Fibroblast of mammary gland (primary cell): ENCODE measurements at places on chromosomes 1 and 21.

GRCh38 chr21:34836103-34836932 lies 167.5 kb downstream of the CLIC6 start:
- DNase-seq = peak; percentile 100

DNA sequence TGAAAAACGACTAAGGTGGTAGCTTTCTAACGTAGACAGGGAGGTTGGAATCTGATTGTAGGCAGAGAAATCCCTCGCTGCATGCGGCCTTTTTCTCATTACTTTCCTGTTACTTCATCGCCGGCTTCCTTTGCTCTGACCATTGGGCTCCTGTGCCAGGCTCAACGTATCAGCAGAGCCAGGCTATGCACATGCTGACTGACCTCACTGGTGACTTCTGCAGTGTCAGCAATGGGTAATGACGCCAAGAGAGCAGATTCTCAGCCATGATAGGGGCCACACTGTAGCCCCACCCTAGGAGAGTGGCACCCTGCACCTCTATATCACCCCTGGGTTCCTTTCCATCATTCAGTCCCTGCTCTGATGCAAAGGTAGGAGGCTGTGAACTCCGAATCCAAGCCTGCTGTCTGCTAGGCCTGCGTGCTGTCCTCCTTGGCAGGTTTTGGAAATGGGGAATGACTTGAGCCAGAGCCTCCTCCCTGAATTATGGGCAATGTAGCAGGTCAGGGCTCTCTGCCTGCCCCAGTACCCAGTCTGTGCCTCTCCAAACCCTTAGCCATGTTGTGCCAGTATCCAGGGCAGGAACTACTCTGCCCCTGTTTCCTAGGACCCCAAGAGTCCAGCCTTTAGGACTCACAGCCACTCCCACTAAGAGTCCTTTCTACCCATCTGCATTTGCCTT lies 11.4 kb downstream of the PPFIA4 start:
- DNase-seq = no peak

DNA sequence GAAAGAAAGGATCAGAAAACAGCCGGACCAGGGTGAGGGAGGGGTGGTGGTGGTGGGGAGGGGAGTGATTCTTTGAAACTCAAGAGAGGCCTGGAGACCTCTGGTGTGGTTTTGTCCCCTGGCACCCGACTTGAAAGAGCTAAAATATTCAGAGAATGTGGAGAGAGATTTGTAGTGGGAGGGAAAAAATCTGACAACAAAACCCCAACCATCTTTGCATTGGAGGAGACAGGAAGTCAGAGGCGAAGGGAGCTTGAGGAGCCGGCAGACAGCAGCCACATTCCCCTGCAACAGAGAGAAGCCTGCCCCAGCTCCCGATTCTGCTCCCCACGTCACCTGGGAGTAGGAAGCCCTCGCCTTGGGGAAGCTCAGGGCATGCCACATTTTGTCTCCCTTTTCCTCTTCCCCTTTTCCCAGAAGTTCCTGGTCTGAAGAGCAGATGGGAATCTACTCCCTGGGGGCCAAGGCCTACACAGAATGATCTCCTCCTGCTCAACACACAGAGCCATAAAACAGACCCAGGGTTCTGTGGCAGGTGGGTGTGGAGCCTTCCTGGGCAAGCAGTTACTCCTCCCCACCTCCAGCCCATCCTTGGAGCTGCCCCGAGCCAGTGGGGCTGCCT lies 84.9 kb downstream of the ITPKB start:
- DNase-seq = peak; percentile 35

- no peak for DNase-seq
Measured at GRCh38 chr1:182249201-182249676, 142.4 kb downstream of the GLUL start.

DNA sequence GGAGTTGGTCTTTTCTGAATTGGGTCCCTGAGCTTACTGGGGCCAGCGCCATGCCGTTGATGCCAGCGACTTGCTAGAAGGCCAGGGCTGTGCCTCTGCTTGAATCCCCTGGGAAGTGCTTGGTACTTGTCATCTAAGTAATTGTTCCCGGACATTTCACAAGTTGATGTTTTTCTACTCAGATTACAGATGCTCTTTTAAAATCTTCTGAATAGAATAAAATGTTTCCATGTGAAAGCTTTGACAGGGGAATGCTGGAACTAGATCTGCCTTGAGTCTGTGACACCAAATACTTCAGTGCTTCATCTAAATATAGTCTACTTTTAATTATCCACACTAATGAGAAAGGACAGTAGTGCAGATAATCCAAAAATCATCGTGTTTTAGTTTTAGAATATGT lies 38.3 kb downstream of the PTGFRN start:
- no peak for DNase-seq

DNA sequence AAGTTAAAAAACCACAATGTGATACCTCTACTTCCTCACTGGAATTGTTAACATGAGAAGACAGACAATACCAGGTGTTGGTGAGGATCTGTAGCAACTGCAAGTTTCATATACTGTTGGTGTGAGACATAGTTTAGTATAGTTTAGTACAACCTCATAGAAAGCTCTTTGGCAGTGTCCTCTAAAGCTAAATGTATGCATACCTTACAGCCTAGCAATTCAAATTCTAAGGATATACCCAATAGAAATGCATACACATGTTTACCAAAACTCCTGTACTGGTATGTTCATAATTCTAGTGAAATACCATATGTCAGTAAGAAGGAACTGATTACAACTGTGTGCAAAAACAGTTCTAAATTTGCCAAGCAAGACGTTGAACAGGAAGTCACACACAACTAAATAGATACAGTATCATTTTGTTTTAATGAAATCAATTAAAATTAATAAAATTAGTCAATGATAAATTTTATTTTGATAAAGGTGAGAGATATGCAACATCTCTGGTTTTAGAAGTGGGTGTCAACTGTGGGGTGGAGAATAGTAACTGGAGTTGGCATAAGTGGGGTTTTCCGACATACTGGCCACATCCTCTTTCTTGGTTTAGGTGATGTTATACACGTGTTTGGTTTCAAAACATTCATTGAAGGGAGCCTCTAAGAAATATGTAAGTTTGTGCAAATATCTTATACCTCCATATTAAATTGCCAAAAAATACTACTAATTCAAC lies 450.7 kb downstream of the PTPRC start:
- DNase-seq = no peak

DNA sequence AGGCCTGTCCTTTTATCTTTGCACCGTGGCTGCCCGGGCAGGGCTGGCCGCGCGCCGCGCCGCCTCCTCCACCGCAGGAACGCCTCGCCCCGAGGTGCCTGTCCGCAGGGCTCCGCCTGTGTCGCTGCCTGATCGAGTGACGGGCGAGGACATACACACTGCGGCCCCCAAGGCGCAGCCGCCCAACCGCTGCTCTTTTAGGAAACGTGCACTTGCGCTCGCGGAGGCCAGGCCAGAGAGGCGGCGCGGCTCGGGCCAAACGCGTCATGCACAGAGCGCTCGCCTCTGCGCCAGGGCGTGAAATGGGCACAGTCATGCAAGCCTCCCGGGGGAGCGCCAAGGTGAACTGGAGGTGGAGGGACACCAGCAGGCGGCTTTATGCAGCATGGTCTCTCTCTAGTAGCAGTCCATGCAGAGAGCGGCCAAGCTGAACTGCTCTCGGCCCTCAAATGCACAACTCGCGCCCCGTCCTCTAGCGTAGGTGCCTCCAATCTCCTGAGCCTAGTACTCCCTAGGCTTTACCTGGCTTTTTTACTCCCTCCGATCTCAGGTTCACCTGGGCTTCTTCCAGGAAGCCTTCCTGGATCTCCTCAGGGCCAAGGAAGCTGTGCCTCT lies 12.9 kb downstream of the TRABD2B start:
- no peak for DNase-seq

- DNase-seq = no peak
Measured at GRCh38 chr1:232964601-232965000, 14.2 kb downstream of the NTPCR start.

- DNase-seq = peak; percentile 34
Measured at GRCh38 chr1:203229471-203230135, at the start of gene CHIT1. Gene CHIT1, minus strand, starts transcription at chr1:203229673. Its CDS starts 37 bp downstream, at chr1:203229636.

- DNase-seq = no peak
Measured at GRCh38 chr1:21670059-21670881, 1.1 kb upstream of the RAP1GAP start.

DNA sequence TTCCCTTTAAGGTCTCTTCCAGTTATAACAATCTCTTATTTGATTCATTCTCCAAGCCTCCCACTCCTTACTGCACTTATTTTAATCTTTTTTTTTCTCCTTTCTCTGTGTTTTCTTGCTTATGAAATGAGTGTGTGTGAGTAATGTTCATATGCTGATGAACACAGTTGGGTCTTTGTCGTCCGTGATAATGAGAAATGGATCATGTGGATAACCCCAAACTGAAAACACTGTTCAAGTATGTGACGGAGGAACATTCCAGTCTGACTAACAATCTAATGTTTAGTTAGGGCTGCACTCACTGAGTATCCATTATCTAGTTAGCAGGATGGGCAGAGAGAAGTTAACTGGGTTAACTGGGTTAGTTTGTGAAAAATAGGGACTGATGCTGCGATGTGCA lies 253.1 kb upstream of the DUSP10 start:
- DNase-seq = peak; percentile 92

DNA sequence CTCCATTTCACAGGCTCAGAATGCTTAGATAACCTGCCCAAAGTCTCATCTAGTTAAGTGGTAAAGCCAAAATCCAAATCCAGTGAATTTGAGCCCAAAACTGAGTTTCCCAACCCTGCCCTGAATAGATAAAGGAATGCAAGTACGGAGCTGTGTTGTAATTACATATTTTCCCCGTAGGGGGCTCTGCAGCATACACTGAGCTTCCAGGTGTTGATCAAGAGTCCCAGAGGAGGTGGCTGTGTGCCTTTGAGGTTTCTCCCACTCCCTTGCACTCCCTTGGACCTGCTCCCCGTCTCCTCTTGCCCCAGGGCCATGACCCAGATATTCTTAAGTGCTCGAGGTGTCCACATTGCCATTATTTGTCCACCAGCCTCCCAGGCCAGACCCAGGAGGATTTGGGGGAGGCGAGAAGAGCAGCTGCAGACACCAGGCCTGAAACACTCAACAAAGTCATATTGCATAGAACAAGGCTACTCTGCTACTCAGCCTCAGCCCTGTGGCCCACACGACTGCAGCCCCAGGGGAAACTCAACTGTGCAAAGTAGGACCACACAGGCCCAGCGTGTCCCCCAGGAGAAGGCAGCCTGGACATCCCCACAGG lies 18.4 kb upstream of the LY9 start:
- peak; percentile 3 for DNase-seq

DNA sequence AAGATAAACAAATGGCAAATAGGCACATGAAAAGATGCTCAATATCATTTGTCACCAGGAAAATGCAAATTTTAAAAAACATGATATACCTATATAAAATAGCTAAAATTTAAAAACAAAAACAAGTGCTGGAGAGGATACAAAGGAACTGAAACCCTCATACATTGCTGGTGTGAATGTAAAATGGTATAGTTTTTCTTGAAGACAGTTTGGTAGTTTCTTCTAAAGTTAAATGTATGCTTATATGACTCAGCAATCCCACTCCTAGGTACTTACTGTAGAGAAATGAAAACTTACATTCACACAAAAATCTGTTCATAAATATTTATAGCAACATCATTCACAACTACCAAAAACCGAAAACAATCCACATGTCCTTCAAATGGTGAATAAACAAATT lies 11.2 kb downstream of the TAF12 start:
- DNase-seq = no peak

- no peak for DNase-seq
Measured at GRCh38 chr1:152448095-152448494, 34.0 kb upstream of the CRNN start.

GRCh38 chr1:161772397-161772796 lies 6.3 kb downstream of the ATF6 start:
- DNase-seq = no peak

- DNase-seq = no peak
Measured at GRCh38 chr1:37068897-37069296, 34.6 kb upstream of the GRIK3 start.

DNA sequence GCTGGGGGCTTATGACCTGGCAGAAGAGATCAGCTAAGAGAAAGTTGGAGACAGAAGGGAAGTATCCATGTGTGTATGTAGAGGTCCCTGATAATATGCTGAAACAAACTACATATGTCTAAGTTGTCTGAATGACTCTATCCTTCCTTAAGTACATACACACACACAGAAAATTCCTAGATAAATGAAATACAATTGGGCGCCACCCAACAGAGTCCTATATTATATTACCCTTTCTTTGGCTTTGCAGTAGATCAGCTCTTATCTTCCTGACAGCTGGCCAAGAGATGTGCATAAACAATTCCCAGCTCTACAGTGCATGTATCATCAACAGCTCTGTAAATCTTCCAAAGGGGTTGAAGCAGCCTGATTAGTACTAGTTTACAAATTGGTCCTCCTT lies 40.1 kb downstream of the SORT1 start:
- DNase-seq = no peak

DNA sequence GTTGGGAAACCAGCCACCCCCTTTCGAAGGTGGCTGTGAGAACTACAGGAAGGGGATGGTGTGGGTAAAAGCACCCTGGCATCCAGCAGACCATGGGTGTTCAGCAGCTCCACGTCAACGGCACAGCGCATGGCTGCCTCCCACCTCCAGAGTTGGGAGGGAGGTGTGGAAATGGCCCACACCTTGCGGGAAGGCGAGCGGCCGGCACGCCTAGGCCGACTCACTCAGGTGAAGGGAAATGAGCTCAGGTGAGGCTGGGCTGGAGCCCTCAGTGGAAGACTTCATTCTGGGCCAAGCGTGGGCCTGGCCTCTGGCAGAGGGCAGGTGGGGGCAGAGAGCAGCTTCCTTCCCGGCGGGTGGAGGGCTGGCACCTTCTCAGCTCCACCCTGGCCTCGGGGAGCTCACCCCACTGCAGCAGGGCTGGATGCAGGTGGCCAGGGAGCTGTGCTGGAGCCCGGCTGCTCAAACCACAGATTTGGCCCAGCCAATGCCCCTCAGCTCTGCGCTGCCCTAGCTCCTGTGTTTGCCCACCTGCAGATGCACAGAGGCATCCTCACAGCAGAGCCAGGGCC lies 24.8 kb upstream of the ALDH4A1 start:
- DNase-seq = no peak

GRCh38 chr1:175225805-175226129 lies 33.2 kb upstream of the KIAA0040 start:
- no peak for DNase-seq

DNA sequence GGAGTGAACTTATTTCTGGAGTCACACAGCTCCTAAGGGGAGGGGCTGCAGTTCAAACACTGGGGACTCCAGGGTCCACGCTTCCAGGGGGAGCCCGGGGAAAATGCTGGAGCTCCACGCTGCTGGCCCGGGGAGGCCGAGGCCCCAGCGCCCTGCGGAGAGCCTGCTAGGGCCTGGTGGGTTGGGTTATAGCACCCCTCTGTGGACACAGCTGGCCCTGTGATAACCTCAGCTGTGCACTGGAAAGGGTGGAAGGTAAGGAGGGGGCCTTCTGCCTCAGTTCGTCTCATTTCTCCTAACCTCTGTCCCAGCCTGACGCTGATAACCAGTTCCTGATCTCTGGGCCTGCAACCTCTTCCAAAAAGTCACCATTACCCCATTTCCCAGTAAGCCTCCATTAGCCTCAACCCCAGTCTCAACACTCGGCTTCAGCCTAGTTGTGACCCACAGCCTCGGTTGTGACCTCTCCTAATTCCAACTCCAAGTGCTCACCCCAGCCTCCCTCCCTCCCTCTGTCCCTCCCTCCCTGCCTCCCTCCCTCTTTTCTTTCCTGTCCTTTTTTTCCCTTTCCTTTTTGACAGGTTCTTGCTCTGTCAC lies 7.1 kb downstream of the NBL1 start:
- DNase-seq = peak; percentile 63

- no peak for DNase-seq
Measured at GRCh38 chr1:178692564-178693327, 32.3 kb upstream of the RALGPS2 start.
